GM23338 (cell line): ENCODE measurements at places on chromosomes 4 and X. TPM values are rescaled to one million over a fixed set of nuclear protein-coding genes. Genes with fewer than 3 reads are reported as not detected.

The MAGED4 gene
- 22.2 and 57.3 TPM in 2 replicates for total RNA-seq

The PWWP3B gene
- total RNA-seq = 0.89 and 1.1 TPM in 2 replicates

The SPANXA2 gene
- 0.45 TPM in 1 of 2 replicates, not detected in the other for total RNA-seq

The SORCS2 gene
- total RNA-seq = 2.4 and 8.3 TPM in 2 replicates

The GAGE12E gene
- total RNA-seq = not detected in 2 replicates

The NUDT10 gene
- 35.5 and 37.3 TPM in 2 replicates for total RNA-seq

DNA sequence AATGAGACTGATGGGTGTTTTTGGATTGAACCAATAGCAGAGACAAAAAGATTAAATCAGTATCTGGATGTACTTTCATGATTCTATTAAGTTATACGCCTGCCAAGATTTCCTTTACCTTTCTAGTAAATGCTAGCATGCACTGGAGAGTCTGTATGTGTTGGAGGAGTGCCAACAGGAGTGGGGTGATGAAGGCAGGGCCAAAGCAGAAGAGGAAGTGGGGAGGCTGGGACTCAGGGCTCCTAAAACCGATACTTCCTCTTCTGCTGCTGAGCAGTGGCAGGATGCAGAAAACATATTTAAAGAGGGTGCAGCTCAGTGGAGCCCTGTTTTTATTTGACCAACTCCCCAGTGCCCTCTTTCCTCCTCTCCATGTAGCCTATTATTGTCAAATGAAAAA lies 5.6 kb downstream of the CYSLTR1 start:
- DNase-seq = no peak

- DNase-seq = no peak
These were observed 73.9 kb upstream of the GPM6B start for GRCh38 chrX:13890806-13891205.

GRCh38 chr4:114783215-114783595 lies 184.6 kb downstream of the UGT8 start:
- DNase-seq = no peak

GRCh38 chr4:184575306-184575705 lies 73.9 kb downstream of the CASP3 start:
- DNase-seq = peak; percentile 27

GRCh38 chrX:108306086-108306485 lies 132.1 kb downstream of the COL4A6 start:
- no peak for DNase-seq

DNA sequence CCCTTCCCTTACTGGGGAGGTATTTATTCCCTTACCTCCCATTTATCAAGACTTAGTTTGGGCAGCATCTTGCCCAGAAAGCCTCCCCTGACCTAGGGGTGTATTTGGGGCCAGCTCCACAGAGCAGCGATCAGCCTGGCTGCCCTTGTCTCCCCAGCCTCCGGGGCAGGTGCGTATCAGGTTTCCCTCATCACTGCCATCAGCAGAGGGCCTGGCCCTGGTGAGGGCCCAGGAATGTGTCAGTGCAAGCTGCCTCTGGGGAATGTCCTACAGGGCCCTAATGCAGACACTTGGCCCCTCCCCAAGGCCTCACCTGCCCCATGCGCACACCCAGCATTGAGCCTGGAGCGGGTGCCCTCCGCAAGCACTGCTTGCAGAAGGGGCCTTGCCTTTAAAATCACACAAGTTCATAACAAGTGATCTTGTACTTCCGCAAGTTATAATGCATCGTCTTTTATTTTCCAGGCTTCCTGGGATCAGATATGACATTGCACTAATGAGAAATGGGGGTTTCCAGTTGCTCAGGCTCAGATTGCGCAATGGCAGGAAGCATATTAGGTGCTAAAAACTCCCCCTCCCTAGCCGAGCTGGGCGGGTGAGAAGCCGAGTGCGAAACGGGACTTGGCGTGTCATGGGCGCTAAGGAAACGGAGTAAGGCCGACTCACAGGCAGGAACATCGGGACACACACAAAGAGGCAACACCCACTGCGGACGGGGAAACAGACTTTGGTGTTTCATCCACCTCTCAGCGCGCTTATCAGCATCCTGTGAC lies 25.4 kb upstream of the AFAP1 start:
- peak; percentile 43 for DNase-seq

- DNase-seq = peak; percentile 50
These were observed 4.6 kb downstream of the DUSP9 start for GRCh38 chrX:153651540-153652079.

DNA sequence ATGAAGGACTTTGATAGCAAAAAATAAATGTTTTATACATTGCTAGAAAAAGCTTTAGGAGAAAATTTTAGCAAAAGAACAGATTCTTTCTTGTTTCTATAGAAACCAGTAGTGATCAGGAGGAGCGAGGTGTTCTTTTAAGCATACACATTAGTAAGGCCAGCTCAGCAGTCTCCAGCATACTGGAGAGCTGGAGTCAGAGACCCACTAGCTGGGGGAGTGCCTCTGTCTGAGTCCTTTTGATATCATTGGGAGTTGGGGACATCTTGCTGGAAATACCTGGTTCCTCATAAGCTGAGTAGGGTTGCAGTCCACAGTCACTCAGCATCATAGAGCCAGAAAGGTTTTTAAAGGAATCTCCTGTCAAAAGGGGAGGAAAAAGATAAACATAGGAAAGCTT lies 67.4 kb downstream of the AFF2 start:
- DNase-seq = no peak

GRCh38 chr4:8274765-8275547 lies 5.4 kb downstream of the HTRA3 start:
- no peak for DNase-seq

DNA sequence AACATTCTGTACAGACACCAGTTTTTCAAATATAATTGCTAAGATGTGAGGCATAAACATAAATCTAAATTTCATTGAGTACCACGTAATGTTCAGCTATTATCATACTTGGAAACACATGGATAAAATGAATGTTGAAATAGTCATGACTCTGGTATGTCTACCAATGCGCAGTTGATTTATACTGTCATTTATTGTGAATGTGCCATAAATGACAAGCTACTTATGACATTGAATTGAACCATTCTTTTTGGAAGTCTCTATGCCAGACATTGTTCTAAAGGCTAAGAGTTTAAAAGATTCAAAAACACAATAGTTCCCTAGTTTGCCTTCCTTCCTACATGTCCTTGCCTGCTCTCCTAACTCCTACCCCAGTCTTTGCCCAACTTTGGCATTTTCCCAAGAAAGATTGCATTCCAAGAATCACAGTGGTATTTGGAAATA lies 96.6 kb upstream of the DMD start:
- no peak for DNase-seq

DNA sequence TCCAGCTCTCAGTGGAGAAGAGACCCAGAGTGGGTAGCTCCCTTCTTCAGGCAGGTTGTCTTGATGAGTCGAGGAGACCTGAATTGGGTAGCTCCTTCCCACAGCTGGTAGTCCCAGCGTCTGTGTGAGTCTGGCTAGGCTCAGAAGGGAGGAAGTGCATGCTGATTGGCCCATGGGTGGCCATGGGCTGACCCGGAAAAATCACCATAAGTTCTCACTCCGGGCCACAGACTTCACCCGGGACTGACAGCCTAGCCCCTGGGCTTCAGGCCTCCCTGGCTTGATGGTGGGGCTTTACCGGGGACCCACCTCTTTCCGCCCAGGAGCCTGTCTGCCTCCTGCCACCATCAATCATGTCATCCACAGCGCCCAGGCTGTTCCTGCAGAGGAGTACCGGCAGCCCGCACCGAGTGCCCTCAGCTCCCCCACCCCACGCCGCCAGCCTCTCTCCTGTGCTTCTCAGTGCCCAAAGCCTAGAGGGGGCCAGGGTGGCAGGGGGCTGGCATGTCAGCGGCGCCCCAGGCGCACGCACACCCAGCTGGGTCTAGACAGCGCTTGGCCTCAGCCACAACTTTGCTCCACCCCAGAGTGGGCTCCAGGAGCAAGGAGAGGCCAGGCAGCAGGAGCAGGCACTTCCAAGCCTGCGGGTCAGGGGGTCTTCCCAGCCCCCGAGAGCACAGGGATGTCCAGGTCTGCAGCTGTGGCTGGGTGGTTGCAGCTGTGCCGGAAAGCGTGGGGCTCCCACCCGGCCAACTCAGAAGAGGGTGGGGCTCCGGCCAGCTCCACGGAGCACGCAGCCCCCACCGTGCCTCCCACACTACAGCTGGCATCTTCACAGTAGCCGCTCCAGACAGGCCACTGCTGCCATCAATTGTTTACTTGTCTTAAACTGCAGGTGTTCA lies 16.1 kb upstream of the SAT1 start:
- DNase-seq = no peak

DNA sequence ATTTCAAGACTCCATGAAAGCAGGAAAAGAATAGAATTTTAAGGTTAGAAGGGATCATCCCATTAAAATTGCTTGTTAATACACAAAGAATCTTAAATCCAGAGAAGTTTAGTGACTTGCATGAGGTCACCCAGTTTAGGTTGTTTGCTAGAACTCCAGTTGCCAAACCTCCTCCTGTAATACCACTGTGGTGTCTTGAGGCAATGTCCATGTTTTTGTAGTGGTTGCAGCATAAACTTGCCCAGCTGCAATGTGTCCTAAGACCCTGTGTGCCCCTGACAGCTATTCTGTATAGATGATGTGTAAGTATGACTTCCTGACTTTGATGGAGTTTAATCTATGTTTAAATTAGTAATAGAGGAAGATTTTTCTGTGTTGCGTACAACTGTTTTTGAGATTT lies 6.3 kb downstream of the SFRP2 start:
- no peak for DNase-seq

- DNase-seq = no peak
These were observed 143.7 kb downstream of the RASL11B start for GRCh38 chr4:53005808-53006207.

DNA sequence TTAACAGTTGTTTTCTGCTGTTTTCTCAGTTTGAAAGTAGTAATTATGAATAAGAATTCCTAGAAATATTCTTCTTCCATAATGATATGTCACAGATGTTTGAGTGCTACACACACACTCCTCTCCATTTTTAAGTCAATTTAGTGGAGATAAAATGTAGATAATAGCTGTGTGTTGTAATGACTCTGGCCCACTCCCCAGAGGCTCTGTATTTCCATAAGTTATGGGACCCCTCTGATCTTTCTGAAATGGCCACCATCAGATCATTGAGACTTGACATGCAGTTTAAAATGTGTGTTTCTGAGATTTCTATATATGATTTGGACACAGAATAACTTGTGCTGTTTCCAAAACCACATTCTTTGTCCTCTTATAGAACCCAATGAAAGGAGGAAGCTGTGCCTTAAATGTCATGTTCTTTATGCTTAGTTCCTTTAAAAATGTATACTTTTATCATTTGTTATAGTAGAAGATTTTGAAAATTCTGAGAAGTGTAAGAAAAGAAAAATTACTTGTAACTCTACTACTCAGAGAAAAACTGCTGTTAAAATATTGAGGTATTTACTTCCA lies 46.4 kb downstream of the GAB1 start:
- no peak for DNase-seq

GRCh38 chr4:16155528-16156169 lies 70.6 kb downstream of the TAPT1 start:
- DNase-seq = no peak

DNA sequence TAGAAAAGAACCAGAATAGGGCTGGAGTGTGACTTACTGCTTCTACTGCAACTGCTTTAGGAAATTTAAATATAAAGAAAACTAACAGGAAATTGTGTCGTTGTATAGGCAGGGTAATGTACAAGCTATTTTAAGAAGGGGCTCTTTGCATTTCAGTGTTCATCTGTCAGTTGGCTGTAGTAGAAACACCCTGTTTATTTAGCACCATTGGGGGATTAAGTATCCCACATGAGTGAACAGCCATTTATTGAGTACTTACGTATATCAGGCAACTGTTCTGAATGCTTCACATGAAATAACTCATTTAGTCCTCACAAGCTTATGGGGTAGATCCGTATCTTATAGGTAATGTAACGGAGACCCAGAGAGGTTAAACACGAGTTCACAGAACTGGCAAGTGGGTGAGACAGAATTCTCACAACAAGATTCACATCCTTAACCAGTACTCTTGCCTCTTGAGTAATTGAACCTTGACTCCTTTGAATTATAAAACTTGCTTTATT lies 23.9 kb downstream of the STIM2 start:
- DNase-seq = no peak

DNA sequence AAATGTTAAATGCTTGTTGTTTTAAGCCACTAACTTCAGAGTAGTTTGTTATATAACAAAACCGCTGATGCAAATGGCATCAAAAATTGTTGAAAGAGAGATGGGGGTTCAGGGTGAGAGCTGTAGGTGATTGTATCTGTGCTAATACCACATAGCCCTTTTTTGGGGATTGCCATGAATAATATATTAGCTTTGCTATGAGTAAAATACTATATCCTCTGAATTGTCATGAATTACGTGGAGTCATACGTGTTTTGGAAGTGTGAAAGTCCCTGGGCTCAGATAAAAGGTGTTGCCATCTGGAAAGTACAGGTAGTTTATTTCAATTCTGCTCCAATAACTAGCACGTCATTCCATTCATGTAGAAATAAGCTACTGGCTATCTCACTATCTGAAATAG lies 30.6 kb downstream of the DYNLT3 start:
- no peak for DNase-seq

- no peak for DNase-seq
These were observed at the start of gene HSD17B13 for GRCh38 chr4:87322754-87323153. HSD17B13 (minus strand) TSS chr4:87322882; CDS start chr4:87322841, 41 bp downstream.

- no peak for DNase-seq
These were observed 82.0 kb upstream of the PITX2 start for GRCh38 chr4:110704748-110705439.

DNA sequence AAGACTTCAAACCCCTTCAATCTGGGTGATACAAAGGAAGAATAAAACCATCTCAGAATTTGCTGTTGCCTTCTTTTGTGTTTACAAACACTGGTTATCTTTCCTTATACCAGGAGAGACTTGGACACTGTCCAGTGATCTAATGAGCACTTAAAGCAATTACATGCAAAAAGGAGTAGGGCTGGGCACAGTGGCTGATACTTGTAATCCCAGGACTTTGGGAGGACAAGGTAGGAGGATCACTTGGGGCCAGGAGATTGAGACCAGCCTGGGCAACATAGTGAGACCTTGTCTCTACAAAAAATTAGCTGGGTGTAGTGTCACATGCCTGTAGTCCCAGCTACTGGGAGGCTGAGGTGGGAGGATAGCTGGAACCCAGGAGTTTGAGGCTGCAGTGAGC lies 95.7 kb upstream of the DRD5 start:
- no peak for DNase-seq

- DNase-seq = no peak
These were observed 133.9 kb downstream of the UCHL1 start for GRCh38 chr4:41390661-41391060.

GRCh38 chr4:56530269-56531148 lies 24.9 kb downstream of the ARL9 start:
- peak; percentile 95 for DNase-seq

DNA sequence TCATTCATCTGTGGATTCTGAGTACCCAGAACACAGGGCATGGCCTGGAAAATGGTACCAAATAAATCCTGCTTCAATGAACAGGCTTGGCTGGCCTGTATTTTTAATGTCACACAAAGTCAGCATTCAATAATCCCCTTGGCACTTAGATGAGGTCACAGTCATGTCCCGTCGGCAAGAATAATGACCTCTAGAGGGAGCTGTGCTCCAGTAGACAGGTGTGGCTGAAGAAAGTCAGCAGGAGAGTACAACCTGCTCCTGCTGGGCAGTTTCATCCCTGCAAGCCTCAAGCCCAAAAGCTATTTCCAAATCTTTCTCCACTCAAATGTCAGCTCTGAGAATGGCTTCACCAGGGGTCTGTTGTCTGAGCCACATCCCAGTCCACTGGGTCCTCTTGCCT lies 404.0 kb upstream of the F9 start:
- DNase-seq = peak; percentile 82
